ENCODE measurements at places on chromosomes 2 and 18.

DNA sequence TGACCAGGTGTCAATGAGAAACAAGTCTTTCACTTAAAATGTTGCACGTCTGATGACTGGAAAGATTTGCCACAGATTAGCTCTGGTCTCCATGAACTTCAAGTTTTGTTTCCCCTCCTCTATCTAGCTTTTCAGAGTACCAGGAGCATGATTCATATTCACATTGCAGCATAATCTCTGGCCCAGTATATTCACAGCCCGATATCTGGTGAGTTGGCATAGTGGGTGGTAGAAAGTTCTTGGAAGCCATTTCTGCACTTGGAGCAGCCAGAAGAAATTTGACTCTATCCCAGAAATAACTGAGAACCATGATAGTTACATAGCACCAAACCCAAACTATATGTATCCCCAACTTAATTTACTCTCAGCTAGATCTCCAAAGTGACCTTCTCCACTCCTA lies 503.9 kb downstream of the PID1 start:
- DNase-seq = no peak

DNA sequence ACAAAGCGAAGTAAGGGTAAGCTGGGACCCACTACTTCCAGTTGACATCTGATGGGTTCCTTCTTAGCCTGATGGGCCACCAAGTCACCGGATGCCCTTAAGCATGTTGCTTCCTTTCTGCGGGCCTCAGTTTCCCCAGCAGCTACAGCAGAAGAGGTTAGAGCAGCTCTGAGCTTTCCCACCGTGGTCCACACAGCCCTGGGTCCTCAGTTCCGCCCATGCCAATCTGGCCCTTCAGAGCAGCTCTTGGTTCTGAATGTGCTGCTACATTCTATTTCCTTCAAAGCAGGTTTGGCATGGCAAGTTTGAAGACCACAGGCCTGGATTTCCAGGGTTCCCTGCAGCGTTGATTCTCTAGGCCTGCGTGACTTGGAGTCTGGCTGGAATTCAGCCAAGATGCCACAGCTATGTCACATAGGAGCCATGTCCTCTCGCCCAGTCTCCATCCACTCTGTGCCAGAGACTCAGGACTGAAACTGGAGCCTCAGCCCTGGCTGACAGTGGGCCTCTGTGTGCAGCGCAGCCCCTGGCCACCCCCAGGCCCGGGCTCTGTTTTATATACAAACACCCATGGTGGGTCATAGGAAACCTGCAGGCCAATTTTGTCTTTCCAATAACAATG lies 79.6 kb downstream of the TFCP2L1 start:
- no peak for DNase-seq

DNA sequence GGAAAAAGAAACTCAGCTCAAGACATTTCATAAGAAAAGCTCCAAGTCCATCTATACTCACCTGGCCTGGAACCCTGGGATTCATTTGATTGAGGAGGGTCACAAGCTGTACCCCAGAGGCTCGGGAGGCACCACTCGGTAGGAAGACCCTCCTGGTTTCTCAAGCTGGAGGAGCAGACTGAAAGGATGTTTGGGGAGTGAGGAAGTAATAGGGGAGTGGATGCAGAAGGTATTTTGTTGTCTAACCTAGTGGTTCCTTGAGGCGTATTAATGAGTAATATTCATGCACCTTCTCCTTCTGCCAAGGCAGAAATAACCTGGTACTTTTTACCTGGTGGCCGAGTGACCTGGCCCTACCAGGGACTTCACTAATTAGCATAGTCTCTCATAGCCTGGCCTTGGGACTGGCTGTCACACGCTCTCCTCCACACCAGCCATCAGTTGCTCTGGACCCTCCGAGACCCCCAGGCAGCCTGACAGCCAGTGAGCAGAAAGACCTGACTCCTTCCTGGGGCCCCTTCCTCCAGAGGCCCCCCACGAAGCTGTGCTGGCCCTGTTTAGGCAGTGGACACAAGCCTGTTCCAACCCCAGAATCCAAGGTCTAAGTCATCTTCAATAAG lies 161.4 kb downstream of the BCL2 start:
- no peak for DNase-seq

DNA sequence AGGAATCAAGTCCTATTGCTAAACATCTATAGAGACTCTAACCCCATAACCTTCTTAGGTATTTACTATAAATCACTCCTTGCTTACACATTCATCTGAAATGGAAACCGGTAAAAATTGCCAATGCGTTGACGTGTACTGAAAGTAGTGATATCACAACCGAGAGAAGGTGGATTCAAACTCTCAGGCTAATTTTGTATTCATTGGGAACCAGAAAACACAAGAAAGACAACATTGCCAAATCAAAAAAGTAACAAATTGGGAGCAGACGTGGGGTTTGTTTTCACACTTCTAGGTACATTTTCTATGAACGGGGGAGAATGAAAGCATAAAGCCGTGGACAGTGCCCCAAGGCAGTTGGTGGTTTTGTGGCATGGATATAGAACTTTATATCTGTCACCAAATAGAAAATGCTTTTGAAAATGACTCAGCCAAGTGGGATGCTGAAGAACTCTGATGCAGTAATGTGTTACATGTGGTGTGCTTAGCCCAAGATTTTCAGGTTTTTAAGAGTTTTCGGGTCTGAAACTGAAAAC lies 155.1 kb upstream of the RASGRP3 start:
- no peak for DNase-seq

GRCh38 chr2:69979902-69980807 lies 18.7 kb upstream of the ASPRV1 start:
- DNase-seq = no peak

- DNase-seq = no peak
Observed at GRCh38 chr2:199442173-199442572, 15.6 kb downstream of the SATB2 start.

DNA sequence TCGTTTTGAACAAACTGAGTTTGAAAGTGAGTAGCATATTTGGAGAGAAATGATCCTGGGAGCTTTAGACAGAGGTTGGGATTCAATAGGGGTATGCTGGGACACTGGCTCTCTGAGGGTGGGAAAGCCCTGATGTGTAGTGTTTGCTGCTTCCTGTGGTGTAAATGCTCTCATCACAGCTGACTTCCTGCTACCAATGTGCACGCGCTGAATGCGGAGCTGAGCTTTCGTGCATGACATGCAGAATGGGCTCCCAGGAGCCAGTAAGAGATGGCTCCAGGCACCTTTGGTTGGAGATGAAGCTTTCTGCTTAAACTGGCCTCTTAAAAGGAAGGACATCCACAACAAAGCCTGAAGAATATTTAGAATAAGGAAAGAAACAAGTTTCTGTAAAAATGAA lies 224.1 kb upstream of the CCDC150 start:
- DNase-seq = no peak

DNA sequence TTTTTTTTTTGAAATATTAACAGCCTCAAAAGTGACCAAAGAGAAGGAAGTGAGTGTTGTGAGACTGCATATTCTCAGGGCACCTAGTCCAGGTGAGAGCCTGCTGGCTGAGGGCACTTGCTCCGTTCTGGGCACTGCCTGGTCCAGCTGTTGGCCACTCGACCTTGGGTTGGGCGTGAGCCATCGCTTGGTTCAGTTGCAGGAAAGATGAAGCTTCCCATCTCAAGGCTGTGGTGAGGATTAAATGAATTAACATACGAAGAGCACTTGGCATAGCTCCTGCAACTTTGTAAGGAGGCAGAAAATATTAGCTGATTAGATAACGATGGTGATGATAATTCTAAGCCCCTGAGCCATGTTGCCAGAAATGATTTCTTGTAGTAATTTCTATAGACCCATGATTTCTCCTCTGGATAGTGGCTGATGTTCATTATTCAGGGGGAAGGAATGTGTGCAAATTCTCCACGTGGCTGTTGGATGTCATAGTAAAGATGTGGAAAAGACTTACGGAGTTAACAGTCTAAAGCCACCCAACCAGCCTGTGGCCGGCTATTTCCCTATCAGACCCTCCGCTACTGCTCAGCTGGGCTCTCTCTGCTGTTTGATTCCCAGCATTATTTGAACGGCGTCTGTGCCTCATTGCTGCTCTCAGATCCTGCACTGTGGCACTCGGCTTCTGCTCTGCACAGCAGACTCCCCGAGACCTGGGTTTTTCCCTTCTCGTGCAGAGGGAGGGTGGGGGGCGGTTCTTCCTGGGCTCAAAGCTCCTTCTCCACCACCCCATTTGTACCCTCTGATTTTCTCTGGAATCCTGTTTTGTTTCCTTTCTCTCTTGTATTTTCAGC lies 221.1 kb downstream of the GALR1 start:
- no peak for DNase-seq

DNA sequence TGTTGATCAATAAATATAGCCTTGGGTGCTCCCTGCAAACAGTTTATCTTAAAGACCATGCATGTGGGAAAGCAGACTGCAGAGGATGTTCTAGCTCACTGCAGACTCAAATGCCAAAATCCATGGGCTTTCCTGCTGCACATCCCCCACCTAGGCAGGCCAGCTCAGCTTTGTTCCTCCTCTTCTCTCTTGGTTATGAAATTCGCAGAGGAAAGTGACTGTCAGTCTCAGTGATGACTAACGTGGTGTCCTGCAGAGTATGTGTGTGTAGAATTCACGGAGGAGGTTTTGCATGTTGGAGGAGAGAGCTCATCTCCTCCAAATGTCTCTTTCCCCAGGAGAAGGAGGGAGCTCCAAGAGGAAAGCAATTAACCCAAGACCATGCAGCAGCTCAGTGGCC lies 21.4 kb upstream of the KCNS3 start:
- DNase-seq = no peak

DNA sequence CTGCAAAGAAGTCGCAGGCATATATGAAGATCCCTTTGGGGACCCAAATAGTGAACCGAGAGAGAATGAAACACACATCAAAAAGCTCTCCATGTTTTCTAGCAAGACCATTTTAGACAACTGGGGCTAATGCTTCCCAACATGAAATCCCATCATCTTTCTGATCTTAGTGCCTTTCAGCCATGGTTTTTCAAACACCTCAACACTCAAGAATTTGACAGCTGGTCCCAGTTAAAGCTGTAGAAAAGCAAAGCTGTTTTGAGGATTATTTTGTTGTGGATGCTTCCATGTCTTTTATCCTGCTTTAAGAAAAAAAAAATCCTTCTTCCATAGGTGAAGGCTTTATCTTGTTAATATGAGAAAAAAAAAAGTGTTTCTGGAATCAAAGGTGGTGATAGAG lies 259.1 kb downstream of the STK39 start:
- DNase-seq = no peak

- DNase-seq = no peak
Observed at GRCh38 chr2:106825161-106825560, 60.8 kb downstream of the ST6GAL2 start.

GRCh38 chr2:239589833-239590232 lies 189.0 kb upstream of the HDAC4 start:
- no peak for DNase-seq
